Esophagus squamous epithelium (tissue), 5 donors: ENCODE measurements at places on chromosomes 5 and 9.

DNA sequence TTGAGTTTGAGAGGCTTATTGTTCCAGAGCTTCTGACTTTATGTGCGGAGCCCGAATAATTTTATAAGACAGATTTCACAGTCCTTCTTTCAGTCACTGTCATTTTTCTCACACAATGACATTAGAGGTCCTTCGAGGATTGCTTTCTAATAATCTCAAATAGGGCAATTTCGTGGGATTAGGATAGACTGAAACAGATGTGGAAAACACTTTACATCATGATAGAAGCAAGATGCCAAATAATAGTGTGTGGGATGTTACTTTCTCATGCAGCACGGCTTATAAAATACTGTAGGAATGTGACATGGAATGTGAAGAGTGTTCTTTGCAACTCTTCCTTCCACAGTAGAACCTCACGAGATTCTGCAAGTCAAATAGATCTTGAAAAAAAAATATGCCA lies 451.3 kb downstream of the SEMA5A start:
- DNase-seq = no peak

- DNase-seq = no peak
Measured at GRCh38 chr9:90966480-90967144, 165.0 kb downstream of the SYK start.

GRCh38 chr9:110111868-110112267 lies 96.1 kb downstream of the C9orf152 start:
- DNase-seq = no peak

- no peak for DNase-seq
Measured at GRCh38 chr5:123454259-123454911, 31.2 kb upstream of the CEP120 start.

- no peak for DNase-seq
Measured at GRCh38 chr9:12095931-12096330, 597.3 kb upstream of the TYRP1 start.

- DNase-seq = no peak
Measured at GRCh38 chr5:68027519-68027918, 188.0 kb upstream of the PIK3R1 start.

GRCh38 chr9:123220127-123220526 lies 48.3 kb downstream of the STRBP start:
- DNase-seq = no peak

GRCh38 chr5:52789851-52790250 lies 2.1 kb downstream of the ITGA1 start:
- DNase-seq = no peak

GRCh38 chr9:72871685-72872084 lies 81.2 kb downstream of the ALDH1A1 start:
- no peak for DNase-seq

GRCh38 chr9:136571531-136571930 lies 25.7 kb upstream of the NOTCH1 start:
- DNase-seq = no peak

- no peak for DNase-seq
Measured at GRCh38 chr5:67361932-67362729, 165.5 kb upstream of the CD180 start.

- DNase-seq = no peak
Measured at GRCh38 chr5:122312591-122313406, 762 bp downstream of the SNCAIP start.

DNA sequence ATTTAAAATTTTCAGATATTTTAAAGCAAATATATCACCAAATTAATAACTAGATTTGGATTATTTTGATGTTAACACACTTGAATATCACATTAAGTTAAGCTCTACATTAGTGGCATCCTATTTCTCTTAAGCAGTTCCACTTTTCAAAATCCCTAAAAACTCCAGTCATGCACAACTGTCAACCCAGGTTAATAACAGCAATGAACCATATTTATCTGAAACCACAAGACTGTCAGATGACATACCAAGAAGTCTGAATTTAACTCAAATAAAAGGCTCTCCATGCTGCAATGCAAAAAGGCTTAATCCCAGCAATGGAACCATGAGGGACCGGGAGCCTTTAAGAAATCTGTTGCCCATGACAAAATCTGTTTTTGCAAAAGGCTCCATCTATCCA lies 27.5 kb downstream of the FNIP1 start:
- DNase-seq = no peak

GRCh38 chr9:70673844-70674243 lies 259.4 kb upstream of the KLF9 start:
- DNase-seq = no peak

- no peak for DNase-seq
Measured at GRCh38 chr5:92559331-92559730, 1021.7 kb downstream of the NR2F1-AS1 start.

- no peak for DNase-seq
Measured at GRCh38 chr9:95813923-95814322, 61.6 kb upstream of the ERCC6L2 start.

GRCh38 chr5:988322-988721 lies 20.3 kb upstream of the NKD2 start:
- no peak for DNase-seq

GRCh38 chr5:61964201-61964600 lies 341.8 kb upstream of the KIF2A start:
- no peak for DNase-seq

DNA sequence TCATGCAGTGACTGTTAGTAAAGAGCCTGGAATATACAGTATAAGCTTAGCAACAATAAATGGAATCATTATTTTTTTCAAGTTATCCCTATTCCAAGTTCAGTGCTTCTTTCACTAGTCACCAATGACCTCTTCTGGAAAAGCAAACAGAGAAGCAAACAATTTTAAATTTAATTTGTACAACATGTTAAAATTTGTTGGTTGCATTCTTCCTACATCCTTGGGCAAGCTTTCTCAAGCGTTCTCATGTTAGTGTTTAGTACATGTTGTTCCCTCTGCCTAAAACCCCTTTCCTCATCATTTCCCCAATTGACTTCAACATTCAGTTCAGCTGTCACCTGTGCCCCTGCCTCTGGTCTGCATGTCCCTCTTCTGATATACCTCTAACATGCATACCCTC lies 123.4 kb downstream of the SEC61B start:
- no peak for DNase-seq

DNA sequence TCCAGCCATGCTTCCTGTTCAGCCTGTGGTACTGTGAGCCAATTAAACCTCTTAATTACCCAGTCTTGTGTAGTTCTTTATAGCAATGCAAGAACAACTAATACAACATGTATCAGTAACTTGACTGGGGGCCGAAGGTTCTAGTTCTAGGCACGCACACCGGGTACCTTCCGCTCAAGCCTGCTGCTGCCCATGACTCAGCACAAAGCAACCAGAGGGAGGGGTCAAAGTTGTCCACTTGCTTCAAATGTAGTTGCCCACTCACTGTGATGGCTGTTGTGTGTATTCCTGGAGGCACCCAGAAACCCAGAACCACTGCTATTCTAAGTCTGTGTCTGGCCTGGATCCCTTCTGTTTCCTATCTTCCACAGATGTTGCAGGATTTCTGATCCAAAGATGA lies 222.6 kb downstream of the FRMD3 start:
- DNase-seq = no peak

DNA sequence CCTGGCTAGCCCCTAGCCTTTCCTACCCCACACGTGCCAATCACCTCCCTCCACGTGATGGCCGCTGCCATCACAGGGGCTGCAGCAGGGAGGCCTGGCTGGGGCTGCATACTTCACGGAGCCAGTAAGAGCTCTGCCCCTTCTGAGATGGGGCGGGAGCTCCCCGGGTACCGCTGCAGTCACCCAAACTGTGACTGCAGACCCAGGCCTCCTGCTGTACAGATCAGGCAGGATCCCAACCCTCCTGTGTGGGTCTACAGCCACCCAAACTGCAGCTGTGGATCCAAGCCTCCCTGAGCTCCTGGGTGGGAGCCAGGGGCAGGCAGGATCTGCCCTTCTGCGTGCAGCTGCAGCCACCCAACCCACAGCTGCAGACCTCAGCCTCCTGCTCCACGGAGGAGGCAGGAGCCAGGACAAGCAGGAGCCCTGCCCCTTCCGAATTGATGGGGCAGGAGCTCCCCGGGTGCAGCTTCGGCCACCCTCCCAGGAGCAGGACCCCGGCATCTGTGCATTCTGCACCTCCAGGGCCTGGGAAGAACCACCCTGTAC lies 3.2 kb upstream of the BTNL9 start:
- DNase-seq = no peak

DNA sequence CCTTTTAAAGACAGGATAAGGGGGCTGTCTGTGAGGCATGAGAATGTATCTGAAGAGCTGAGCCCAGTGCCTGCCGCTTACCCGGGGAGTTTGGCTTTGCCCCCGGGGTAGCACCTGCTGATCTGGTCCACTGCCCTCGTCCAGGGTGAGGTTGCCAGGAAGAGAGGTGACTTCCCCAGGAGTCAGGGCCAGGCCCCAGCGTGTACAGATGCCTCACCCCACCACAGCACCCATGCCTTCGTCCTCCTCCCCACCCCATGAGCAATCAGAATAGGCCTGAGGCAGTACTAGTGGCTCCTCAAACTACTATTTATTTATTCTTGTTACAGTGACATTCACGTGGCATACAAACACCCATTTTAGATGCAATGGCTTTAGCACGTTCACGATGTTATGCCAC lies 15.7 kb upstream of the AIF1L start:
- DNase-seq = no peak

- no peak for DNase-seq
Measured at GRCh38 chr5:55994495-55994997, at the start of gene IL6ST. Gene IL6ST (minus strand): TSS chr5:55994963. CDS start chr5:55976278, 18,685 bp downstream.

DNA sequence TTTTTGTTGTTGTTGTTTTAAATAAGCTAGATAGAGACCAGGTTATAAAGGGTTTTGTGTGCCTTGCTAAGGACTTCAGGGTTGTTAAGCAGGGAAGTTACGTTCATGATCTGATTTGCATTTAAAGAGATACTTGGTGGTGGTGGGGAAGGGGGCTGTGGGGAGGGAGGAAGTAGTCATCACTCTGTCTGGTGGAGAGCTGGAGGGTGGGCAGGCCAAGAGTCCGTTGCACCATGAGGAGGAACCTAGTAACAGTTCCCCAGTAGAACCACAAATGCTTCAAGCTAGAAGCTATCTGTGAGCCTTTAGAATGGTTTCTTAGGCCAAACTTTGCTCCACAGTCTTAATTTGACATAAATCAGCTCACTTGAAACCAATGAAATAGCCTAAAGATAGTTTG lies 18.7 kb upstream of the ROPN1L start:
- DNase-seq = no peak

DNA sequence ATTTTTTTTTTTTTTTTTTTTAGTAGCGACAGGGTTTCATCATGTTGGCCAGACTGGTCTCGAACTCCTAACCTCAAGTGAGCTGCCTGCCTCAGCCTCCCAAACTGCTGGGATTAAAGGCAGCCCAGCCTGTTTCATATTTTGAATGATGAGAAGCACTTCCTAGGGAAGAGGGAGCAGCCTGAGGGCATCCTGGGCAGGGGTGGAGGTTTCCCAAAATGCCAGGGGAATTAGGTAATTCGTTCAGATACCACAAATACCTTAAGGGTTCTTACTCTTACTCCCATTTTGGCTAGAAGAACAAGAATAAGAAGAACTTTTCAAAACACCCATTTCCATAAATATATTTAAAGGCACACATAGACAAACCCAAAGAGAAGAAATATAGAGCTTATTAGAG lies 29.5 kb upstream of the RAPGEF1 start:
- DNase-seq = no peak

DNA sequence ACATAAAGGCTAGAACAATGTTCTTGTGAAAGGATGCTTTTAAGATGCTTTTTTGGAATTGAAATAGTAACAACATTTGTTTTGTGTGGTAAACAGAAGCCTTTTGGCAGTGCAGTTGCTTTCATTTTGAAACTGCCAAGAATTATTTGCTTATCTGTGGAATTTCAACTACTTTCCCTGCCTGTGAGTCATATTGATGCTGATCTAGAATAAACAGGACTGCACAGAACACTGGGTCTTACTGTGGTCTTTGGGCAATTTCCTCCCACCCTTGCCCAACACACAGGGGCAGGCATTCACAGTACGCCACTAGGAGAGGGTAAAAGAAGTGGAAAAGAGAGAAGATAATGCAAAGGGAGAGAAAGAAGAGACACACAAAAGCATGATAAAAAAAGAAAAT lies 483.7 kb downstream of the ELAVL2 start:
- no peak for DNase-seq

- DNase-seq = no peak
Measured at GRCh38 chr5:81800797-81801196, 49.9 kb upstream of the SSBP2 start.

DNA sequence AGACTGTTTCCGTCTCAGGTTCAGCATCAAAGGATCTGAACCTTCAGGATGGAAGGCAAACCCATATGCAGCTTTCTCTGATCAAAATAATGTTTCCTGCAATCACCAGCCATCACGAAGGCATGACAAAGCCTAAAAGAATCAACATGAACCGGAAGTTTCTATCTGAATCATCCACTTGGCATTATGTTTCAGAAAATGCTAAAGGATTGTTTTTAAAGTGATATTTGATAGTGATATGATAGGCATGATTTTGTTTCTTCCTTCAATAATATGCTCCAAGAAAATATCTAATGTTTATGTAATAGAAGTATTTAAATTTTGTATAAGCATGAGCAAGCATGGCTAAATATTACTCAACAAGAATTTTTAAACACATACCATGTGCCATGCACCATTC lies 219.6 kb downstream of the PLK2 start:
- DNase-seq = no peak

DNA sequence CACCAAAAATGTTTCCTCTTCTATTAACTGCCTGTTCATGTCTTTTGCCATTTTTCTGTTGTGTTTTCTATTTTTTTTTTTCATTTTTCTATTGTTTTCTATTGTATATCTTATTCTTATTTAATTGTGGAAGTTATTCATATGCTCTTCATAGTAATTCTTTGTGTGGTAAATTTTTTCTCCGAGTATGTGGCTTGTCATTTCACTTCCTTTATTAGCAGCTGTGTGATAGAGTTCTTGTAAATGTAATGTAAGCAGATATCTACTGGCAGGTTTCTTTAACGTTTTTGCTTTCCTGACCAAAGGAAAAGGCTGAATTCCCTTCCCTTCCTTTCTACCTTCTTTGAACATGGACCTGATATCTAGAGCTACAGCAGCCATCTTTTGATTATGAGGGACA lies 5.8 kb upstream of the PLPP1 start:
- DNase-seq = no peak

DNA sequence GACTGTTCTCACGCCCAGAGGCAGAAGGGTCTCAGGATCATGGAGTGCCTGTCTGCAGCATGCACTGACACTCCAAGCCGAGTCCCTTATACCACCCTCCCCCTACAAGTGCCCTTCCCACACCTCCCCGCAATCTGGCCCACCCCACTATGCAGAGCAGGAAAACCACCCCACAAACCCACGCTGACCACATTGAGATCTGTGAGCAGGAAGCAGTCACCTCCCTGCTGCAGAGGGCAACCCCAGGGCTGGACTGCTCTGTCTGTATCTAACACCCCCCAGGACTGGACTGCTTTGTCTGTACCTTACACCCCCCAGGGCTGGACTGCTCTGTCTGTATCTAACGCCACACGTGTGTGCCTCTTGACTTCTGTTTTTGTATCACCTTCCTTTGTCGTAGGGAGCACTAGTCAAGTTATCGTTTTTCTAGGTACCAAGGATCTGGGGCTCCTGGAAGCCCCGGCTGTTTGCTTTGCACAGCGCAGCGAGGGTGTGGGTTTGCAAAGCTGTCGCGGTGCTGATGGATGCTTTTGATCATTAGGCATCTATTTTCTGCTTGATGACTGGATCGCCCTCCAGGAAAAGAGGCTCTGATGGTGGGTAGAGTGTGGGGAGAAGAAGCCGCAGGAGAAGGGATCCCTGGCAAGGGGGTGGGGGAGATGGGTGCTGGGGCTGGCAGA lies 21.5 kb downstream of the OLFM1 start:
- no peak for DNase-seq

GRCh38 chr9:33868440-33868973 lies 51.5 kb downstream of the UBE2R2 start:
- no peak for DNase-seq

GRCh38 chr5:59092758-59093157 lies 509.9 kb downstream of the RAB3C start:
- DNase-seq = no peak
